Non-pigmented ciliary epithelial cell (primary cell): ENCODE measurements at places on chromosomes 6 and 20.

DNA sequence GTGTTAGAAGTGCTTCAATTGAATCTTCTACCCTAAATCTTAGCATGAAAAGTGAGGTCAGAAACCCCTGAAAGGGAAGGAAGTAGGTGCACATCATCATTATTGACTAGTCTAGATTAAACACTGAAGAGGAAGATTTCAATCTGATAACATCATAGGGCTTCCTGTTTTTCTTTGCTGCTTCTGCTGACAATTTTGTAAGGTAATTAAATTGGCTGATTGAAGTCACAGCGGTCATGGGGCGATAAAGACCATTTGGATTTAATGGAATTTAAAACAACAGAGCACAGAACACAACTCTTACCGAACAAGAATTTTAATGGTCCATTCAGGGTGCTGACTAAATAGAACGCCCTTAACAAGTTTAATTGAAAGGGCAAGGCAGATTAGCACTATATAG lies 11.3 kb downstream of the GRIK2 start:
- no peak for DNase-seq

- no peak for DNase-seq
These were observed 52.6 kb downstream of the ZBTB2 start for GRCh38 chr6:151338651-151339200.

GRCh38 chr20:50286609-50287008 lies 96.0 kb downstream of the CEBPB start:
- peak; percentile 66 for DNase-seq

DNA sequence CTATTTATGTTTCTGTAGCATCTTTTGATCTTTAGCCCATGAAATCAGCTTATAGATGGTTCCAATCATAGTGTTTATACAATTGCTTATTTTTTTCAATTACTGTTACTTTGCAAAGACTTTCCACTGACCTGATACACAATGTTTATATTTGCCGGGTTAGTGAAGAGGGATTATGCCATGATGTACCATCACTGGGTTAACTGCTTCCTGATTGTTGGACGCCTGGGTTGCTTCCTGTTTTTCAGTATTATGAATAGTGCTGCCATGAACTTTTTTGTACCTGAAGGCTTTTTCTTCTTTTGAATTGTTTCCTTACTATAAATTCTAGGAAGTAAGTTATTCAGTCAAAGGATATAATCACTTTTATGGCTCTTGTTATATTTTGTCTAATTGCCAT lies 6.9 kb downstream of the MANBAL start:
- no peak for DNase-seq

DNA sequence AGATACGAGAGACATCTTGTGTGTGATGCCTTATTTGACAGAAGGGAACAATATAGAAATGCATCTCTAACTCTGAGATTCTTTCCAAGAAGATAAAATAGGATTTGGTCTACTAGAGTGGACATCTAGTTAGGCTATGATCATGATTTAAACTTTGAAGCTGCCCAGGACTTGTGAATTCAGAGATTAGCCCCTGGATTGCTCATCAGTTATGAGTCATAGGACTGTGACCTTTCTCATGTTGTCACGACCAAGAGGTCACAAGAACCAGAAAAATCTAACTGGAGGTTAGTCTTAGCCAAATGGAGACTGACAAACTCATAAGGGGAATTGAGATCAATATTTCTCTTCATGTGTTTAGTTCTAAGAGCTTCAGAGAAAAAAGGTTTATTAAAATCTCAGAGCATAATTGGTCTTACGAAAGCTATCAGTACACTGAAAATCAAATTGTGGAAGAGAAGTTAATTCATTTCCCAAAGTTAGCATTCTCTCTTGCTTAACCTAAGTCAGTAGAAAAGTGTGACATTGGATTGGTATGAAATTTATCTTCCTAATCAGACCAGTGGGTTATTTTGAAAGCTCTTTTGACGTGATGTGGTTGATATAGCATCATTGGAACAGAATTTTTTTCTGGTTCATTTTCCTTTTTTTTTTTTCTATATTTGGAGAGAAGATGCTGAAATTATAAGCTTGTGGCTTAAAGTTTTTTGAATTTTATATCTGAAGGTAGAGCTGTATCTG lies 245.7 kb downstream of the RNF144B start:
- peak; percentile 20 for DNase-seq

DNA sequence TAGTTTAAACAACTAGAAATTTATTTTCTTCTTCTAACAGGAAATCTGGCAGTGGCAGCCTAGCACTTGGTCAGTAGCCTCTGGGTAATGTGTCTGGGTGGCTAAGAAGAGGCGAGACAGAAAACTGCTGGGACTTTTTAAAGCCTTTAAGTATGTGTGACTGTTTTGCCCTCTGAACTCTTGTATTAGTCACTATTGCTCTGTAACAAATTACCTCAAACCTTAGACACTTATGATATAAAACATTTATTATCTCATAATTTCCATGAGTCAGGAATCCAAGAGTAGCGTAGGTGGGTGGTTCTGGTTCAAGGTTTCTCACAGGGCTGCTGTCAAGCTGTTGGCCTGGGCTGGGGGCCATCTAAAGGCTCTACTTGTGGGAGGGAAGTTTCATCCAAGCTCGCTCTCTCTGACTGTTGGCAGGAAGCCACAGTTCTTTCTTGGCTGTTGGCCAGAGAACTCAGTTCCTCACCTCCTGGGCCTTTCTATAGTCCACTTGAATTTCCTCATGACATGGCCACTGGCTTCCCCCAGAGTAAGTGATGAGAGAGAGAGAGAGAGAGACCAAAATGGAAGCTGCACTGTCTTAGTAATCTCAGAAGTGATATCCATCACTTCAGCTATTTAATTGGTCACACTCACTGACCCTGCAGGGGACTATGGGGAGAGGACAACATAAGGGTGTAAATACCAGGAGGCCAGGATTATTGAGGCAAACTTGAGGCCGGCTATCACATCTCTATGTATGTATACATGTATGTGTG lies 17.4 kb upstream of the TBC1D22B start:
- DNase-seq, result peak; percentile 98

GRCh38 chr20:63037669-63038268 lies 31.0 kb upstream of the BHLHE23 start:
- no peak for DNase-seq

DNA sequence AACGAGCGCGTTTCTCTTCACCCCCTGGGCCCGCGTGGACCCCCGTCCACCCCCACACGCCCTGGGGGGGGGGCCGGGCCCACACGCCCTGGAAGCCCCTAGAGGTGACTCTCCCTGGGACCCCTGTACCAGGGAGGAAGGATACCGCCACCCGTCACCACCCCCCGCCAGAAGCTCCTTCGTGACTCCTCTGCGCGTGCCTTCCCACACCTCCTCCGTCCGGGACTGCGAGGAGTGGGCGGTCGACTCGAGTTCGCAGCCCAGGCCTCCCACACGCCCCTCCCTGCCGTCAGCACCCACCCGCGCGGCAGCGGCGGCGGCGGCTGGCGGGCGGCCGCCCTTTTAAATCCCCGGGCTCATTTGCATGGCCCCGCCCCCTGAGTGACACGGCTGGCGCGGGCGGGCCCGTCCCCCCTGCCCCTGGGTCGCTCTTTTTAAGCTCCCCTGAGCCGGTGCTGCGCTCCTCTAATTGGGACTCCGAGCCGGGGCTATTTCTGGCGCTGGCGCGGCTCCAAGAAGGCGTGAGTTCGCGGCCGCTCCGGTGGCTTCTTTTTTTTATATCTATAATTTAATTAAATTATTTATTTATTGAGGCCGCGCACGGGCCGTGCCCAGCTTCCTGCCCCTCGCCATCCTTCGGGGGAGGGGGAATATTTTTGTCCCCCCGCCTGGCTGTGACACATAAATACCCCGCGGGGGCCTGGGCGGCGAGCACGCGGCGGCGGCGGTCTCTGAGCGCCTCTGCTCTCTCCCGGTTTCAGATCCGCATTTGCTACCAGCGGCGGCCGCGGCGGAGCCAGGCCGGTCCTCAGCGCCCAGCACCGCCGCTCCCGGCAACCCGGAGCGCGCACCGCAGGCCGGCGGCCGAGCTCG lies at the start of gene HMGA1:
Gene HMGA1 (plus strand): TSS at position 431 of the 873 bp plus-strand sequence. CDS start 3,908 bp downstream, outside the sequence.
- no peak for DNase-seq

GRCh38 chr6:31762878-31763618 lies 592 bp downstream of the SAPCD1 start:
- DNase-seq, result no peak

GRCh38 chr20:771741-772464 lies 3.6 kb upstream of the SLC52A3 start:
- no peak for DNase-seq

GRCh38 chr6:4466261-4466660 lies 309.9 kb upstream of the CDYL start:
- DNase-seq, result no peak

DNA sequence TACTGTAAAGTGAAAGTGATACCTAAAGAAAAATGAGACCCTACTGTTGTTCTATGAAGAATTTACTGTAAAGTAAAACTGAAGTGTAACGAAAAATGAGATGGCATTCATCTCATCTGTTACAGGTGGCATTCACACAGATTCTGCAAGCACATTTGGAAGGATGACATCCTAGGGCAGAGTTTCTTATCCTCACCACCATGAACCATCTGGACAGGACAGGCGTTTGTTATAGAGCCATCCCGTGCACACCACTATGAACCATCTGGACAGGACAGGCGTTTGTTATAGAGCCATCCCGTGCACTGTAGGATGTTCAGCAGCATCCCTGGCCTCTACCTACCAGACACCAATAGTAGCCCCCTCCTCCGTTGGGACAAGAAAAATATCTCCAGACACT lies 294.8 kb downstream of the GMDS start:
- DNase-seq, result no peak

- DNase-seq, result no peak
These were observed 256.4 kb downstream of the TMEM242 start for GRCh38 chr6:157066781-157067491.
